ENCODE measurements at places on chromosomes 1 and 21.

GRCh38 chr1:186089940-186090339, 285.1 kb downstream of the TPR start:
- DNase-seq, result peak; percentile 16

DNA sequence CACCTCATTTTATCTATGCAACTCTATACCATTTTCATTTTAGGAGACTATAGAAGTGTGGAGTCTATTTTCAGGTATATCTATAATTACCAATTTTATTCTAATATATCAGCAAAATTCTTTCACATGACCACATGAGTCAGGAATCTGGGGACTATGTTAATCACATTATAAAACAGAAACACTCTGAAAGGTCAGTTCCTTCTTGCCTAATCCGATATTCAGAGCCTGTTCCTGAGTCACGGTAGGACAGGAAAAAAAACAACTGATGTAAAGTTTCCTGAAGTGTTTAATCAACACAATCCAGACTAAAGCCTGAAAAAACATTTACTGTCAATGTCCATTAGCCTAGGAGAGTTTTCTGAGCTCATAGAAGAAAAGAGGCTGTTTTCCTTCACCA, 1902.3 kb downstream of the NCAM2 start:
- DNase-seq, result no peak

DNA sequence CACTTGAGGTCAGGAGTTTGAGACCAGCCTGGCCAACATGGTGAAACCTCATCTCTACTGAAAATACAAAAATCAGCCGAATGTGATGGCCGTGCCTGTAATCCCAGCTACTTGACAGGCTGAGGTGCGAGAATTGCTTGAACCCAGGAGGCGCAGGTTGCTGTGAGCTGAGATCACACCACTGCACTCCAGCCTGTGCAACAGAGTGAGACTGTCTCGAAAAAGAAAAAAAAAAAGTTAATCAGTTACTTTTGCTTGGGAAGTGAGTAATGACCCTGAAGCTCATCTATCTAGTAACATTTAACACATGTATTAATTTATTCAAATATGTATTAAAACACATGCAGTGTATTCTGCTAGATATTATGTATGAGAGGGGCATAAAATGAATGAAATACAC, 49.4 kb downstream of the ZNF326 start:
- DNase-seq, result no peak

GRCh38 chr1:31222176-31222575, 17.5 kb downstream of the NKAIN1 start:
- no peak for DNase-seq

GRCh38 chr21:14486869-14487268, 59.2 kb downstream of the SAMSN1 start:
- DNase-seq, result no peak

Measured in EH (cell line).